ENCODE measurements at places on chromosomes 16 and 17. TPM values are rescaled to one million over a fixed set of nuclear protein-coding genes. Genes with fewer than 3 reads are reported as not detected.

Gene HES7
- not detected for total RNA-seq

DNA sequence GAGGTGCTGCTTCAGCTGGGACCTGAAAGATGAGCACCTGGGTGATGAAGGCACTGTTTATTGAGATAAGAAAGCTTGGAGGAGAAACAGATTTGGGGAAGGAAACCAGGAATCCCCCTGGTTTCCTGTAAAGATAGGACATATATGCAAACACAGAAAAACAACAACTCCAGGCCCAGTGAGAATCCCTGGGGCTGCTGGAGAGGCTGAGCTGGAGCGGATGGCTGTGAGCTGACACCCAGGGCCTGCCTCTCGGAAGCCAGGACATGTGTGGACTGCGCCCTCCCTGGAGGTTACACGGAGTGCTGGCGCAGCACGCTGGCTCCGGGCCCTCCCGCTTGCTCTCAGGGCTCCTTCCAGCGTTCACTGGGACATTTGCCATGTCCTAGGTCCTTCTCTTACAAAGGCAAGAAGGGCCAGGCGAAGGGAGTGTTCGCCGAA is 57.5 kb downstream of the CYB5B start:
- no peaks in the 10 kb centered on the region for H3K27me3 ChIP-seq
- no peaks in the 10 kb centered on the region for H3K36me3 ChIP-seq
- peaks cover 23% of the 10 kb centered on the region for H3K4me1 ChIP-seq

- no peaks in the 10 kb centered on the region for H3K27me3 ChIP-seq
- peaks cover 99% of the 10 kb centered on the region for H3K36me3 ChIP-seq
- no peak overlapping the region for H3K4me3 ChIP-seq
- no peaks in the 10 kb centered on the region for H3K4me1 ChIP-seq
These were observed 15.5 kb downstream of the VPS35 start for GRCh38 chr16:46673320-46674013.

Gene STH
- not detected for total RNA-seq

Gene ACSM5
- total RNA-seq, result 1.1 TPM

DNA sequence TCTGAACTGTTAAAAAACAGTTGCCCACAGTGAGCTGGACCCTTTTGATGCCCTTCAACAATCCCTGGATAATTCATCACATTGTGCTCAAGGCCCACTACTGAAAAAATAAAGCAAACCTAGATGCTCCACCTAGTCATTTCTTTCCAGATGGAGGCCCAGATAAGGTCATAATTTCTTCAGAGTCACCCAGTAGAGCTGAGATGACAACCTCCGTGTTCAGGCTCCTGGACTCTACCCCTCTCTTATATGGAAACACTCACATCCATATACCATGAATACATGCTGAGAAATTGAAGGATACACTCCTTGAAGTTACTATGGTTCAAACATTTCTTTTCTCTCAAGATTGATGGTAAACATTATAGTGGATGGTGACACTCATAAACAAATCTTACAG is 2.7 kb upstream of the ABCA3 start:
- H3K4me1 ChIP-seq, result peaks cover 23% of the 10 kb centered on the region
- no peaks in the 10 kb centered on the region for H3K36me3 ChIP-seq
- no peak overlapping the region for H3K27ac ChIP-seq
- H3K4me3 ChIP-seq, result no peak overlapping the region
- H3K27me3 ChIP-seq, result peaks cover 4% of the 10 kb centered on the region
- no peak for DNase-seq

DNA sequence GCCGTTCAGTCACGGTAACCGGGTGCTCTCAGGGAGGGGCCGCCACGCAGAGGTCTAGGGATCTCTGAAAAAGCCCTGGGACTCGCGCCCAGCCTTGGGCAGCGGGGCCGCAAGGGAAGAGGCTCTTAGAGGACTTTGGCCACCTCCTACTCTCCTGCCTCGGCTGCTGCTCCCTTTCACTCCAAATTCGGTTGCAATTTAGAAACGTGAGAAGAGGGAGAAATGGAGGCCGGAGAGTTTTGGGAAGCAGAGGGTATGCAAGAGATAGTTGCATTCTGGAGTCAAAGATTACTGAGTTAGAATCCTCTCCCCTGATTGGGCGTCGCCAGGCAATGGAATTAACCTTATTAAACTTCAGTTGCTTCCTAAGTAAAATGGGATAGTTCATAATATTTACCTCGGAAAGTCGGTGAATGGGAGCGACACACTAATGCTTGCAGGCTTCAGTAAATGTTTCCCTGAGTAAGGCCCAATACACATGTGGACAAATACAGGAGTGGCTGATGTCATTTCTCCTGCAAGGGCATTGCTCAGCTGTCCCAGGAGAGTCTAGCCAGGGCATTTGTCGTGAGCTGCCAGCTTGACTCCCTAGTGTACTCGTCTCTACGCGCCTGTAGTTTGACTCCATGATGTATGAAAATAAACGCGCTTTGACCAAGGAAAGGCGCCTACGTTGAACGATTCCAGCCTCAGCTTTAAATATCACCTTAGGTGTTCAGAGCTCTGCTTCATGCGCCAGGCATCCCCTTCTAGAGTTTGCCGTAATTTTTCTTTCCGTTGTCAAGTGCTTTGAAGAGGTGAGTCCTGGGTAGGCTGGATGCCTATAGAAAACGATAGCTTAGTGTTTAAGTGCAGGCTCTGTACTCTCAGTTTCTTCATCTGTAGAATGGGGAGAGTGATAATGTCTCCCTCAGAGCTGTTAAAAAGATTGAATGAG is 667 bp downstream of the OGFOD1 start:
- H3K27ac ChIP-seq, result peak overlapping the region; percentile 67
- DNase-seq, result peak; percentile 69
- peaks cover 35% of the 10 kb centered on the region for H3K4me1 ChIP-seq
- no peaks in the 10 kb centered on the region for H3K27me3 ChIP-seq

DNA sequence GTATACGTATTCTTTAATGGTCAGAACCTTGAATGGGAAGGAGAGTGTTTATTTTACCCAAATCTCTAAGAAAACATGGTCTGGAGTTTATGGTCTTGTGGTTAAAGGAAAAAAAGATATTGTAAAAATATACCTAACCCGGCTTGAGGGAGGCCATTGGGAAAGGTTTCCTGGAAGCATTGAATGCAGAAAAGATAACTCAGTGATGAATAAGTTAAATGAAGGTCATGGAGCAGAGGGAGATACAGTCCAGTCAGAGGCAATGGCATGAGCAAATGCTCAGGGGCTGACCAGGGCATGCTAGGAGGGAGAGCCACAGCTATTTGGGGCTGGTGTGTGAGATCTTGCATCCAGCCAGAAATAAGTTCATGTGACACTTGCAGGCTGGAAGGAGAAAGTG is 430.4 kb upstream of the CDH5 start:
- no peak overlapping the region for H3K4me3 ChIP-seq
- no peaks in the 10 kb centered on the region for H3K36me3 ChIP-seq
- no peaks in the 10 kb centered on the region for H3K4me1 ChIP-seq

- H3K27ac ChIP-seq, result no peak overlapping the region
- no peak for DNase-seq
- no peak overlapping the region for H3K4me3 ChIP-seq
- H3K36me3 ChIP-seq, result no peaks in the 10 kb centered on the region
- H3K27me3 ChIP-seq, result no peaks in the 10 kb centered on the region
These were observed 150.5 kb upstream of the SOX9 start for GRCh38 chr17:71970312-71970711.

DNA sequence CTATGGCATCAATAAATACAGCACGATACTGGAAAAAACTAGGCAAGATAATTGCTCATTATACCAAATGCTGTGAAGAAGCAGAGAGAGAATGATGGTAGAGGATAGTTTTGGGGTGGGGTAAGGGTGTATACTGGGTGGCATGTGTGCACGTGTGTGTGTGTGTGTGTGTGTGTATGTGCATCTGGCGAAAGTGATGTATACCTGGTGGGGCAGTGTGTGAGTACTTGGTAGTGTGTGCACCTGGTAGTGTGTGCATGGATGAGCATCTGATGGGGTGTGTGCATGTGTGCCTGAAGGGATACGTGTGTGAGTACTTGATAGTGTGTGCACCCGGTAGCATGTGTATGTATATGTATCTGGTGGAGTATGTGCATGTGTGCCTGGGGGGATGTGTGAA is 347.3 kb downstream of the CPPED1 start:
- peaks cover 6% of the 10 kb centered on the region for H3K4me1 ChIP-seq
- H3K27ac ChIP-seq, result no peak overlapping the region
- H3K4me3 ChIP-seq, result no peak overlapping the region
- no peak for DNase-seq
- no peaks in the 10 kb centered on the region for H3K27me3 ChIP-seq

Gene TSPAN10
- total RNA-seq, result not detected

Gene CHST6
- 0.73 TPM for total RNA-seq

DNA sequence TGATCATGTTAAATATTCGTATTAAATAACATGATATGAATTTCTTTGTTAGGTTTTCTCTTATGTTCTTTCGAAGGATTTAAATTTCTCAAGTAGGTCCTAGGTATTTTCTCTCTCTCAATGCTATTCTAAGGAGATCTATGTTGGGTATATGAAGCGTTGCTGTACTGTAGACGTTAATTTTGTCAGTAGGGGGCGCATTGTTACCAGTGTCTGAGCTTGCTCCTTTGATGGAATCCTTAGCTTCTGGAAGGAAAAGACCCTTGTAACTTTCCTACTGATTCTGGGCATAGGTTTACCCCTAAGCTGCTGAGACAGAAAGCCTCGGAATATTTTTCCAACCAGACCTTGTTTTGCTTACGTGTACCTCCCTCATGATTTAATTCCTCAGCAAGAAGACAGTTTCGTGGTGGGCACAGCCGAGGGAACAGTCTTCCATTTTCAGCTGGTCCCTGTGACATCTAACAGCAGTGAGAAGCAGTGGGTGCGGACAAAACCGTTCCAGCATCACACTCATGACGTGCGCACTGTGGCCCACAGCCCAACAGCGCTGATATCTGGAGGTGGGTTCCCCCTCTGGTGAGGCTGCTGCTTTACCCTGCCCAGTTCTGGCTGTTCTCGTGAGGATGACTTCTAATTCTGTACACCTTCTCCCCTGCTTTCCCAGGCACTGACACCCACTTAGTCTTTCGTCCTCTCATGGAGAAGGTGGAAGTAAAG is 17.9 kb downstream of the UTP4 start:
- H3K4me3 ChIP-seq, result no peak overlapping the region
- DNase-seq, result peak; percentile 53
- no peaks in the 10 kb centered on the region for H3K4me1 ChIP-seq
- no peak overlapping the region for H3K27ac ChIP-seq

DNA sequence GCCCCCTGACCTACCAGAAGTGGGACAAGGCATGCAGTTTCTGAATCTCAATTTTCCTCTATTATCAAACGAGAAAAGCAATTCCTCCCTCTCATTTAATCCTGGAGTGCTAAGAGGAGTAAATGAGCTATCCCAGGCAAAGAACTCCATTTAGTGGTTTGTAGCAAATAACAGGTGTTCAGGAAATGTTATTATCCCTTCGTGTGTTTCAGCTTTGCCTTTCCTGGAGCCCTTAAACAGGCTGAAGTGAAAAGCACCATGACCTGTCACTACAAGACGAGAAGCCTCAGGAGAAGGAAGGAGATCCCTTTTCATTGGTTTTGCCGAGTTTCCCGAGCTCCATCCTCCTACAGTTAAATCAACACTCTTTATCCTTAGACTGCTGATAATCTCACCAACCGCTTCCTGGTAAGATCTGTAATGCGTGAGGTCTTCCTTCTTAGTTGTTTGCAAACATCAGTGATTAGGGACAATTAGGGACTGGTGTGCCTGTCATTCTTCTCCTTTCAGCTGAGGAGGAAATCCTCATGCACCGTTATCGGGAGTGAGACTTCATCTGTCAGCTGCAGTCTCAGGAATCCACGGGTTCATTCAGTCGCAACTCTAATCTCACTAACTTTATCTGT is 30.8 kb upstream of the MYOCD start:
- H3K27me3 ChIP-seq, result no peaks in the 10 kb centered on the region
- no peaks in the 10 kb centered on the region for H3K36me3 ChIP-seq
- no peak overlapping the region for H3K4me3 ChIP-seq
- DNase-seq, result no peak
- no peak overlapping the region for H3K27ac ChIP-seq

Gene BCAR1
- 44.4 TPM for total RNA-seq

DNA sequence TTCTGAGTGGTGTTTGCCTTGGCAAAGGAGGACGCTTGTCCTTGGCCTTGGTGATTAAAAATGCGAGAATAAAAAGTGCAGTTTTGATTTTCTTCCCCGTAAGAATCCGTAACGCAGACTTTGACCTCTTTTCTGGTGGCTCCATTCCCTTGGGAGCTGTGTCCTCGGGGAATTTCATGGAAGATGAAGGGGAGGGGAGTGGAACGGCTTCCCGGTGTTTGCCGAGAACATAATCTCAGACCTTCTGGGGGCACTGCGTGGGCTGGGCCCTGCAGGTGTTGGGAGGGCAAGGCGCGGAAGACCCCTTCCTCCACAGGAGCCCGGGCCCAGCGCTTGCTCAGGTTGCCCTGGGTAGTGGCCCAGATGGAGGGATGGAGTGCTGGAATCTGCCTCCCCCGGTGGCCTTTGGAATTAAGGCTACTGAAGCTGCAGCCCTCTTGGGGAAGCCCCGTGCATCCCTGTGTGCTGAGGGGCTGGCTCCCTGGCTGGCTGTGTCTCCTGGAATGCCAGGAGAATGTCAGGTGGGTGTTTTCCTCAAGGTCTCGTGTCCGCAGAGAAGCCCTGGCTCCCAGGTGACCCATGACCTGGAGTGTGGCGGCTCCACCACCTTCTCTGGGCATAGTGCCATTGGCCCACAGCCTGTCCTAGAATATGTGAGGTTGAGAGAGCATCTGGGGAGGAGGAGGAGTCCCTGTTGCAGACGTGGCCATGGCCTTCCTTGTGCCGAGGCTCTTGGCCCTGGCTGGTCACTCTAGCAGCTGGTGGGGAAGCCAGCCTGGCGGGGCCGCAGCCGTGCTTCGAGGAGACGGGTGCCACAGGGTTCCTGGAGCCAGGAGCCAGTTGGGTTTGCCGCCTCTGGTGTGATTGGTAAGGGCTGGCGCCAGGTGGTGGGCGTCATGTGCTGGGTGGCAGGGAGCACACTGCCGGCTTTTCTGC is 3.1 kb downstream of the BAIAP2 start:
- H3K27me3 ChIP-seq, result no peaks in the 10 kb centered on the region
- peak overlapping the region; percentile 71 for H3K4me3 ChIP-seq
- peak overlapping the region; percentile 82 for H3K27ac ChIP-seq

Gene ARHGDIG
- total RNA-seq, result 39.7 TPM

- H3K27ac ChIP-seq, result no peak overlapping the region
- no peaks in the 10 kb centered on the region for H3K36me3 ChIP-seq
- H3K27me3 ChIP-seq, result no peaks in the 10 kb centered on the region
- H3K4me3 ChIP-seq, result no peak overlapping the region
These were observed 65.3 kb downstream of the NTN1 start for GRCh38 chr17:9086577-9086976.

Gene KRT25
- not detected for total RNA-seq

Gene SLC5A2
- total RNA-seq, result not detected

Gene CNTD1
- 1.3 TPM for total RNA-seq

DNA sequence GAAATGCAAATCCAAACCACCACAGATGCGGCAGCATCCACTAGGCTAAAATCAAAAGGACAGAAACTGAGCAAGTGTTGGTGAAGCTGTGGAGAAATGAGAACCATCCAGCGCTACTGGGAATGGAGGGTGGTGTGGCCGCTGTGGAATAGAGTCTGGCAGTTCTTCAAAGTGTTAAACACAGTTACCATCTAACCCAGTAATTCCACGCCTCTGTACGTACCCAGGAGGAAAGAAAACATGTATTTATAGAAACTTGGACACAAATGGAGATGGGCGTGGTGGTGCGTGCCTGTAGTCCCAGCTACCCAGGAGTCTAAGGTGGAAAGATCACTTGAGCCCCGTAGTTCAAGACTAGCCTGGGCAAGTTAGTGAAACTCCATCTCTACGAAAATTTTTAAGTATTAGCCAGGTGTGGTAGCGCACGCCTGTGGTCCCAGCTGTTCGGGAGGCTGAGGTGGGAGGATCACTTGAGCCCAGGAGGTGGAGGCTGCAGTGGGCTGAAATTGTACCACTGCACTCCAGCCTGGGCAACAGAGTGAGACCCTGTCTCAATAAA is 11.6 kb downstream of the SLC25A10 start:
- no peaks in the 10 kb centered on the region for H3K27me3 ChIP-seq
- peak; percentile 61 for DNase-seq
- peaks cover 16% of the 10 kb centered on the region for H3K4me1 ChIP-seq
- H3K4me3 ChIP-seq, result no peak overlapping the region
- no peaks in the 10 kb centered on the region for H3K36me3 ChIP-seq

Gene FBXO31
- total RNA-seq, result 26.7 TPM

Gene TMIGD1
- not detected for total RNA-seq

Data from stomach (tissue), 19 donors.